BE2C (cell line): ENCODE measurements at places on chromosomes 5 and 9.

GRCh38 chr5:69502767-69503488 lies 10.3 kb downstream of the OCLN start:
- no peak for DNase-seq

DNA sequence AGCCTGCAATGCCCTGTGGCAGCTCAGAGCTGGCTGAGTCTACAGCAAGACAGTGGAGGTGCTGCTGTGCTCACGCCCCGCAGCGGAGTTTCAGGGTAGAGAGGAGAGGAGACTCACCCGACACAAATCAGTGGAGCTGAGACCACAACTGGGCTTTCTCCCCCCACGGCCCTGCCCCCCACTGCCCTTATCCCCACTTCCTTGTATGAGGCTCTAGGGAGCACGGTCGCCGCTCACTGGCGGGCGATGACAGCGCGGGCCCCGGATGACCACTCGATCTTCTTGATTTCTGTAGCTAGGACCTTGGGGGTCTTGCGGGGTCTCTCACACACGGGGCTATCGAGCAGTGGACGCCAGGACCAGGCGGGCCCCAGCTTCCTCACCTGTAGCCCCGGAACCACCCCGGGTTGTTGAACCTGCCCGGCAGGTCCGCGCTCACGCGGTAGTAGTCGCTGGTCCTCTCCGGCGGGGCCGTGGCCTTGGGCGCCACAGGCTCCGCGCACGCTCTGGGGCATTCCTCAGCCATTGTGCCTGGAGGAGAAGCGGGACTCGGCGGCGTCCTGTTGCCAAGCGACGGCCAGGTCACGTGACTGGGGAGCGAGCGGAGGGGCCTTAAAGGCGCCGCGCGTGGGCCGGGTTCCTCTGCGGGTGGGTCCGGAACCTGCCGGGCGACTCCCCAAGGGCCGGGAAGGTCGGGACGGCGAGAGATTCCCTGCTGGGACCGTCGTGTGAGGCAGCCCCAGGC lies 984 bp upstream of the MRPS2 start:
- peak; percentile 97 for DNase-seq

GRCh38 chr5:111198281-111198966 lies 25.8 kb upstream of the CAMK4 start:
- DNase-seq, result no peak

DNA sequence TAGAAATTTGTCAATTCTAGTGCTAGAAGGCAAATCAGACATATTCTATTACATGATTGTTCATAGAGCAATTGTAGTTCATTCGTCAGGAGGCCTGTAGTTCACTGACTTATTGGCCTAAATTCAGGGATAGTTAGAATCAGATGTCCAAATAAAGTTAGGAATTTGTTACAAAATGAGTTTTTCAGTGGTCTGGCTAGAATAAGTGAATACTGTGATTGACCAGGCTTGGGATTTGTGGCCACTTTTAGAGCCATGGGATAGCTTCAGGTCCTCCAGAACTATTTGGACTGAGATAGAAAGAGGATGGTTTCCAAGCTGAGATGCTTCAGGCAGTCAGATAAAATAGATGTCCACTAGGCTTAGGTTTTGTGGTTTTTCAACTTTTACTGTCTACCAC lies 199.1 kb upstream of the MPDZ start:
- no peak for DNase-seq

DNA sequence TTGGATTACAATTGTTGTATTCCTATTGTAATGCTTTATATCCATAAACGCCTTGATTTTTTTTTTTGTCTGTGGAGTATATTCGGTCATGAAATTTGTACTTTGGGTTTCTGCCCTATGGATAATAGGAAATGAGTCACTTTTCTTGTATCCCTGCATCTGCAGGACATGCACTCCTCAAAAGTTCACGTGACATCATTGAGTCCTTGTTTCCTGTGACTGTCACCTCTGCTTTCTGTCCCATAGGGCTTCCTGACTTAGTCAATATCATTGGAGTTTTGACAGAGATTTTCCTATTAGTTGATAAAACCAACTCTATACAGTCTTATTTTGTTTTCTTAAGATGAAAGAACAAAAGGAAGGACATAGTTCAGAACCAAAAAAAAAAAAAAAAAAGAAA lies 356.3 kb downstream of the MAT2B start:
- no peak for DNase-seq

DNA sequence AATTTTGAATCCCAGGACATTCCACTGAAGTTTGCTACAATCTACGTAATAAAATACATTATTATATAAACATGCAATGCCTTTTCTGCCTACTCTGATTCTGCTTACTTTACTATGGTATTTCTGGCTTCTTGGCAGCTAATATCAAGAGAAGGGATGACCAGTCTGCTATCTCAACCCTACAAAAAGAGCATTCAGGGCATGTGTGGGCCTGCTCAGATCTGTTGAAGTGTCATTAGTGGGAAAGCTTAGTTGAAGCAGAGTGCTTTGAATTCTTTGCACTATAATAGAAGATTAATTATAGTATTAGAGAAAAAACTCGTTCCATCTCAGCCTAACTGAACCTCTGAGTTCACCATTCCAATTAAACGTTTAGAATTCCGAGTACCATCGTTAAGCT lies 339.5 kb upstream of the ISL1 start:
- no peak for DNase-seq

- no peak for DNase-seq
Measured at GRCh38 chr9:127941961-127942215, 4.2 kb upstream of the DPM2 start.

- DNase-seq, result no peak
Measured at GRCh38 chr5:65625743-65626142, 916 bp downstream of the SHLD3 start.

GRCh38 chr9:129259375-129259774 lies 81.3 kb upstream of the IER5L start:
- DNase-seq, result no peak

- no peak for DNase-seq
Measured at GRCh38 chr5:110304176-110304575, 422.3 kb downstream of the TMEM232 start.

DNA sequence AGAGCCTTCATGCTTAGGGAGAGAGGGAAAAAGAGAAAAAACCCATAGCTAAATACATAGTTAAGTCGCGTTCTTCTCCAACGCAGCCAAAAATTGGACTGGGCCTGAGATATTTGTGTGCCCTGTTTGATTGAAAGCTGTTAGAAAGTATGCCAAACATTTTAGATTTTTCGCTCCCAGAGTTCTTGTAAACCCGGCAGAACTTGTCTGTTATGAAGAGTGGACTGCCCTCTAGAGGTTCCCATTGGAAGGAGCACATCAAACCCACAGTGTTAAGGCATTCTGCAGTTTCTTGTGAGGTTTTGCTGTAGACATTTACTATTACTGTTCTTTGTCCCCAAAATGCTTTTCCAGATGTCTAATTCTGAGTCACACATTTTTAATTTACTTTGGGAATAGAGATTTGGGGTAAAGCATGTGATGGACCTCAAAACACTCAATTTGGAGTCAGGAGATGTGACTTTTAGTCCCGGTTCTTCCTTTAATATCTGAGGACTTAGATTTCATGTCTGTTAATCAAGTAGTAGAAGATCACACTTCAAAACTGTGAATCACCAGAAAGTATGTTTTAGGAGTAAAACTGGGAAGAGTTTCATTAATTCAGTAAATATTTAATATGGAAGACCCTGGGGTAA lies 96.6 kb downstream of the PCSK1 start:
- peak; percentile 69 for DNase-seq

DNA sequence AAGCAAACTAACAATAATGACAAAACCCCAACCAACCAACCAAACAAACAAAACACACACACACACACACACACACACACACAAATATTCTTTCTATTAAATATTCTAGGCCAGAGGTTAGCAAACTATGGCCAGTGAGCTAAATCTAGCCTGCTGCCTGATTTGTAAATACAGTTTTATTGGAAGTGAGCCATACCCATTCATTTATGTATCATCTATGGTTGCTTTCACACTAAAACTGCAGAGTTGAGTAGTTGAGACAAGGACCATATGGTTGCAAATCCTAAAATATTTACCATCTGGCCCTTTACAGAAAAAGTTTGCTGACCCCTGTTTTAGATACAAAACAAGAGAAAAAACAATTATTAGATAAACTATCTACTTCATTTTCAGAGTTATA lies 620.5 kb upstream of the SEMA6A start:
- DNase-seq, result no peak

DNA sequence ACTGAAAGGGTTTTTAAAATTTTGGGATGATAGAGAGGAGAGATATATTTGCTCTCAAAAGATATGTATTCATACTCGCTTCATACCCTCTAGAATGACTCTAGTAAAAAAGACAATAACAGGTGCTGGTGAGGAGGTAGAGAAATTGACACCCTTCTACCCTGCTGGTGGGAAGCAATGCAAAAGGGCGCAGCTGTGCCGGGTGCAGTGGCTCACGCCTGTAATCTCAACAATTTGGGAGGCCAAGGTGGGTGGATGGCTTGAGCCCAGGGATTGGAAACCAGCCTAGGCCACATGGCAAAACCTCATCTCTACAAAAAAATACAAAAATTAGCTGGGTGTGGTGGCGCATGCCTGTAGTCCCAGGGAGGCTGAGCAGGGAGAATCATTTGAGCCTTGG lies 33.9 kb upstream of the NXNL2 start:
- DNase-seq, result no peak

DNA sequence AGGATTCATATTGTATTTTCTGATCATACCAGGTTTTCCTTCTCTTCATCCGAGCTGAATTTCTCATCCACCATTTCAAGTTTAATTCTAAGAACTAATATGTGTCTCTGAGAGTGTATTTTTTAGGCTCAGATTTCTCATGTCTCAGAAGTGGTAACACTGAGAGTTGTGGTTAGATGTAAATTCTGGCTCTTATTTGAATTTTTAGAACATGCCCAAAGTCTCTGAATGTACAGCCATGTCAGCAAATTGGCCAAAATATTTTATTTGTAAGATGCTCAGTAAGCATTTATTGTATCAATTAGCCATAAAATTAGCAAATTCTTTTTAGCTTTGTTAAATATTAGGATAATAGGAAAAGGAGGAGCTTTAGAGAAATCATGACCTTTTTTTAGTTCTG lies 16.6 kb downstream of the SV2C start:
- no peak for DNase-seq
